ENCODE measurements at places on chromosomes 11 and 22.
A peak's percentile ranks its signal among the peaks of the same experiment; 100 is the strongest.

GRCh38 chr11:44572884-44573283 lies 7.4 kb downstream of the CD82 start:
- DNase-seq: no peak

DNA sequence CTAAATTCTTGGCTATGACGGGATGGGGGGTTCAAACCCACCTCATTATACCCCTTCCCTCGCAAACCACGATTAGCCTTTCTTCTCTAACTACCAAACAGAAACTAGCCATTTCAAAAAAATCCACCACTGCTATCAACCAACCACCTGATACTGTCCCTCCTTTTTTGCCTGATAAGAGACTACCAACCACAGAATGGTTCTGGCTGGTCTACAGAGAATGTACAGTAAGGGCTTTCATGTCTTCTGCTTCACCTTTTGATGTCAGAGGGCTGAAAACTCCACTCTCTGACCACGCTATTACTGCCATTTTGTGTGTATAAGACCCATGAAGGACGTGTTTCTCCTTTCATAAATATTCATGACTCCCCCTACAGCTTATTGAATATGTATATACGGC lies 19.1 kb downstream of the RIC3 start:
- DNase-seq: no peak

DNA sequence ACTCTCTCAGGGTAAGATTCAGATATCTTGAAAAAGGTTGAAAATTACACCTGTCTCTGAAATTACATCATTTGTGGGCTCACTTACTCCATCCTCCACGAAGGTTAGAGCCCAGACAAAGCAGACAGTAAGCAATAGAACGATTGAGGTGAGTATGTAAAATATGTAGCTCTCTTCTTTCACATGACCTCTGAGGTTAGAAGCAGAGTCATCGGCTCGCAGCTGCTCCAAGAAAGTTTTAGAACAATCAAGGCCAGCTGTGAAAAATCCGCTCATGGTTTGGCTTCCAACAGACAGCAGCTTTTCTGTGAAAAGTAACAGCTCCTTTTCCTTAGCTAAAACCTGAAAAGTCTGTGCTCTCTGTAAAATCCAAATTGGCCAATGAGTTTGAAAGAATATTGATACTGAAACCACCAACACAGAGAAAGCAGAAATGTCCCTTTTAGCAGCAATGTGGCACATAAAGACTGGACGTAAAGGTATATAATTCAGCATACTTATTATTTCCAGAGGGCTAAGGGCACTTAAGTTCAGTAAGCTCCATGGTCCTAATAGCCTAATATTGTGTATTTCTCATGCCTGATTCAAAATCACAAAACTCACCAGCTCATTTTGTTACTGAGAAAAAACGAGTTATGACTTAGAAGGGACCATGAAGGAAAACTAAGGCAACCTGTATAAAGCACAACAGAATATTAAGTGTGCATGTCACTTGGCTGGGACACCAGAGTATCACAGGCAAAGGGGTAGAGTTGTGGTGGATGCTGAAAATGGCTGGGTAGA lies 78.2 kb downstream of the FAM76B start:
- DNase-seq: no peak

- no peak for DNase-seq
Observed at GRCh38 chr11:38384568-38384967, 1786.5 kb upstream of the RAG2 start.

DNA sequence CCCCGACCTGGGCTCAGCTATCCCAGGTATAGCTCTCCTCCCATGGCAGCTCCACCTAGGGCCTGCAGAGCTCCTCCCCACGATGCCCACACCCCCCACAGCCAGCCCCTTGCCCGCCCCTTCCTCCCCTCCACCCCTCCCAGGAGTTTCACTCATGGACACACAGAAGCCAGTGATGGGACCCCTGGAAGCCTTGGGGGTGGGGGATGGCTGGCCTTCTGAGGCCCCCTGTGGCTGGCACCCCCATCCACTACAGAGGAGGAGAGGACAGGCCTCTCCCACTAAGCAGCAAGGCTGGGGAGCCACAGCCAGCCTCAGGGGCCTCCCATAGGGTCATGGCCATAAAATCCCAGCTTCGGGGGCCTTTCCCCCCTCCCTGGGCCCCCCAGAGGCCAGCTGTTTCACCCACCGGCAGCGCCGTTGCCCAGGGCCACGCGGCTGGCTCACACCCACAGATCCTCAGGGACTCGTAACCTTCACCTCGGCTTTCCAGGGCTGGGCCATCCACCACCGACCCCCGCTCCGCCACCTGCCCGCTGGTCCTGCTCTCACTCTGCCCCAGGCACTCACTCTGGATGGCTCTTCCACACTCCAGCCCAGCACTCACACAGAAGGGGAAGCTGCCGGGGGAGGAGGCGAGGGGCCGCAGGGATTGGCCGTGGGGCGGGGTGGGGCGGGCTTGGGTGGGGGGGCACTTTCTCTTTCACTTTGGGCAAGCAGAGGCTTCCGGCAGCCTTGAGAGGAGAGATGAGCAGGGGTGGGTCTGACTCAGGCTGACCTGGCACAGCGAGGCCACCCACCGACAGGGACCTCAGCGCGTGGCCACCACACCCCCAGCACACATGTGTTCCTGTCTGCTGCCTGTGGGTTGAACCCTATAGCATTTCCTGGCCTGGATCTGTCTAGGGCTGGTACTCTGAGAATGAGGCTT lies 2.2 kb downstream of the SLC25A22 start:
- peak; percentile 61 for DNase-seq

- no peak for DNase-seq
Observed at GRCh38 chr22:28799606-28800307, 612 bp downstream of the XBP1 start.

- no peak for DNase-seq
Observed at GRCh38 chr22:25658633-25659032, 83.4 kb upstream of the MYO18B start.

DNA sequence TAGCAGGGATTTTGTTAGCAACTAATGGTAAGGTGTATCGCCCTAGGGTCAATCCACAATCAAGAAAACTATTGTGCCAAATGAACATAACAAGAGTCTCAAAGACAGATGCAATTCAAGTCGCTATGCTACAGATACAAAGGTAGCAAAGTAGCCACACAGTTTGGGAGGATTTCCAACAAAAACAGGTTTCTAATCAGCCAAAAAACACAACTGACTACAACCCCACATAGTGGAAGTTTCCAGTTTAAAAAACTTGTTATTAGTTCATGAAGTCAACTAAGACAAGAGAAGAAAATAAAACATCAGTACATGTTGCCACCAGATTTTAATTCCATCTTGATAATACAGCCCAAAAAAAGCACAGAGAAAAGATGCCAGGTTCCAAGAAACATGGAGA lies 38.0 kb downstream of the MYH9 start:
- no peak for DNase-seq

GRCh38 chr11:14443638-14444037 lies 56.0 kb downstream of the COPB1 start:
- no peak for DNase-seq

DNA sequence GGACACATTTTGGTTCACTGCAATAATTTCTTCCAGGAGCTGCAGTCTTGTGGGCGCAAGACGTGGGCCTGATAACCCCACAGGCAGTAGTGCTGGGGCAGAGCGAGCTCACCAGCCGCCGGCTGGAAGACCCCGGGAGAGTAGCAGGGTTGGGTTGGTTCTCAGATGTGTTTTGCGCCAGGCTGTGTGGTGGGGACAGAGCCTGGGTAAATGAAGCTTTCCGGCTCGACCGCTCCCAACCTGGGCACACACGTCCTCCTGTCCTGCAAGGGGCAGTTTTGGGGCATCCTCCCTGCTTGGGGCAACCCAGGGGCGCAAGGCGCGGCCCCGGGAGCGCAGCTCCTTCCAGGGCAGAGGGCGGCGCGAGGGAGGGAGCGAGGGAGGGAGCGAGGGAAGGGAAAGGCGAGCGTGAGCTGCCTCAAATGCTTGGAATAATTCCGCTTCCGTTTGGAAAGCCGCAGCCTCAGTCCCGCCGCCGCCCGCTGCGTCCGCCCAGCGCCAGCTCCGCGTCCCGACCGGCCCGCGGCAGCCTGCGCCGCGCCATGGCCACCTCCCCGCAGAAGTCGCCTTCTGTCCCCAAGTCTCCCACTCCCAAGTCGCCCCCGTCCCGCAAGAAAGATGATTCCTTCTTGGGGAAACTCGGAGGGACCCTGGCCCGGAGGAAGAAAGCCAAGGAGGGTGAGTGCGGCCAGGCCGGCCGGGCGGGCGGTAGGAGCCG lies at the start of gene PARVA:
Gene PARVA (plus strand): TSS at position 466 of the 718 bp plus-strand sequence. CDS start 77 bp downstream, at position 543.
- no peak for DNase-seq
